ENCODE measurements at places on chromosomes 13 and 19. TPM values are rescaled to one million over a fixed set of nuclear protein-coding genes. Genes with fewer than 3 reads are reported as not detected.

PRODH2 gene
- total RNA-seq = not detected

ZNF526 gene
- 5.6 TPM for total RNA-seq

PCP2 gene
- not detected for total RNA-seq

DNA sequence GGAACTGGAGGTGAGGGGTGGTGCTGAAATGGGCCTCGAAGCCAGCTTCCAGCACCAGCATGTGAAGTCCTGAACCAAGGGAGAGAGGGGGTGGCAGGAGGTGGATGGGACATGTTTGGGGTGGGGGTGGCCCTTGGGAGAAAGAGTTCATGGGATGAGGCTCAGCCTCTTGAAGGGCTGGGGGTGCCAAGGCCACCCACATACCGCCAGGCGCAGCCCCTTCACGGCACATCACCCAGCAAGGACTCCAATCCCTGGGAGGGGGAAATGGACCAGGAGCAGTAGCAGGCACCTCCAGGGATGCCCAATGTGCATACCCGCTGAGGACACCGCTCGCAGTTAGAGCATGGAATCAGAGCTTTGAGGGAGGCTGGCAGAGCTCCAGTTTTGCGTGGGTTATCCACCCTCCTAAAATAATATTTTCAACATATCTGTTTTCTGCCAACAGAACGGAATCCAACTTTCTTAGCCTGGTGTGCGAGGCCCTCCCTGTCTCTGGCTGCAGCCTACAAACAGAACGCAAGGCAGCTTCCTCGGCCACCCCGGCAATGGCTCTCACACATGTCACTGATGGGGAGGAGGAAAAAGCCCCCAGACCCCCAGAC, 140.5 kb upstream of the VSTM2B start:
- DNase-seq = no peak
